Natural killer cell (primary cell): ENCODE measurements at places on chromosomes 4 and X. TPM values are rescaled to one million over a fixed set of nuclear protein-coding genes. Genes with fewer than 3 reads are reported as not detected.

DNA sequence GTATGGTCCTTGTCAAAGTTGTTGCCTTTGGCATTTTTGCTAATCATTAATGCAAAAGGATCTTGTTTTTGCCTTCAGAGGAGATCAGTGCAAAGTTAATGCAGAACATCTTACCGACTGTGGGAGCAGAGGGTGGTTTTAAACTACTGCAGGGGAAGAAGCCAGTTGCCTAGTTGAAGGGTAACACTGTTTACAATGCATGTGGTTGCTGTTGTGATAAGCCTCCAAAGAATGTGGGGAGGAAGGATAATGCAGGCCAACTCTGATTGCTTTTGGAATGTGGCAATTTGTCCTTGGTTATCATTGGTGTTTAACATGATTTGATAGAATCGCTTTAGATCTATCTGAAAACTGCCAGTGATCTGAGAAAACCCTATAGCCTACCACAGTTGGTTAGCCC is 204.3 kb upstream of the TLL1 start:
- DNase-seq: no peak

- no peak for DNase-seq
These were observed 53.0 kb upstream of the KDR start for GRCh38 chr4:55178226-55179005.

- DNase-seq: no peak
These were observed 76.7 kb downstream of the AASDH start for GRCh38 chr4:56310401-56311125.

- no peak for DNase-seq
These were observed 185.9 kb downstream of the CFAP299 start for GRCh38 chr4:80521438-80521837.

- DNase-seq: no peak
These were observed 11.8 kb upstream of the MAN2B2 start for GRCh38 chr4:6562931-6563901.

DNA sequence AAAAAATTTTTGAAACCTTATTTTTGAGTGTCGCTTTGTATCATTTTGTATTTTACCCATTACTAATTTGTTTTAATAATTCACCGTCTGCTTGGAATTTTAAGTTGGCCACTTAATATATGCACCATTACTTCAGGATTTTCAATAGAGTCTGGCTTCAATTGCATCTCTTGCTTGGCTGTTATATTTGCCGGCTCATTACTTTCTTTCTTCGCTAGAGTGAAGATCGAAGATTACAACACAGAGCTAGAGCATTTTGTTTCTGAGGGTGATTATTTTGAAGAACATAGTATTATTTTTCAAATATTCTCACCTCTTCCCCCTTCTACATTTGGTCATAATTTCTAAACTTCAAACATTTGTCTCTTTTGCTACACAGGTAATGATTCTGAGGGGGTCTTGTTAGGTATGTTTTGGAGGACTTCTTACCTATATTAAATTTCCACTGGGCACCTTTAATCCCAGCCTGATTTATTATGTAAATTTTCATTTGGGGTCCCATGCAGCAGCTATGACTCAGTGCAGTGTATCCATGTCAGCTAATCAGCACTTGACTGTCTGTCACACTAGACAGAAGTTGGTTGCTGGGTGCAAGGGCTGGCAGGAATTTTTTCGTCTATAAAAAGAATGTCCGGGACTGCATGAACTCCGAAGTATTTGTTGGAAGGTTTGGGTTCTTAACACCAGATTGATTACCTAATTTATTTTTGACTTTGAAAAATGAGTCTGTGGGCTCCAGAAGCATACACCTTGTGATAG is 18.6 kb downstream of the TBC1D1 start:
- no peak for DNase-seq

DNA sequence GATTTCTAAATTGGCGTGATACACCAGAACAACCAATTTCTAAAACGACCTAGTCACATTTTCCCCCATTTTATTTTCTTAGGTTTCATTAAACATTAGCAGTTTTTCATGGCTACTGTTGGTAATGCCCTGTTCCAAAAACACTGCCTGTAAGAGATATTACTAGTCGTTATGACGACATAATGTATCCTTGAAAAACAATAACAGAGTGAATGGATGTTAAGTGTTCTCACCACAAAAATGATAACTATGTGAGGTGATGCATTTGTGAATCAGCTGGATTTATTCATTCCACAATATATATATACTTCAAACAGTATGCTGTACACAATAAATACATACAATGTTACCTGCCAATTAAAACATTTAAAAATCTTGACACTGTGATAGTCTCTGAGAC is 1147.6 kb upstream of the PCDH10 start:
- DNase-seq: no peak

DNA sequence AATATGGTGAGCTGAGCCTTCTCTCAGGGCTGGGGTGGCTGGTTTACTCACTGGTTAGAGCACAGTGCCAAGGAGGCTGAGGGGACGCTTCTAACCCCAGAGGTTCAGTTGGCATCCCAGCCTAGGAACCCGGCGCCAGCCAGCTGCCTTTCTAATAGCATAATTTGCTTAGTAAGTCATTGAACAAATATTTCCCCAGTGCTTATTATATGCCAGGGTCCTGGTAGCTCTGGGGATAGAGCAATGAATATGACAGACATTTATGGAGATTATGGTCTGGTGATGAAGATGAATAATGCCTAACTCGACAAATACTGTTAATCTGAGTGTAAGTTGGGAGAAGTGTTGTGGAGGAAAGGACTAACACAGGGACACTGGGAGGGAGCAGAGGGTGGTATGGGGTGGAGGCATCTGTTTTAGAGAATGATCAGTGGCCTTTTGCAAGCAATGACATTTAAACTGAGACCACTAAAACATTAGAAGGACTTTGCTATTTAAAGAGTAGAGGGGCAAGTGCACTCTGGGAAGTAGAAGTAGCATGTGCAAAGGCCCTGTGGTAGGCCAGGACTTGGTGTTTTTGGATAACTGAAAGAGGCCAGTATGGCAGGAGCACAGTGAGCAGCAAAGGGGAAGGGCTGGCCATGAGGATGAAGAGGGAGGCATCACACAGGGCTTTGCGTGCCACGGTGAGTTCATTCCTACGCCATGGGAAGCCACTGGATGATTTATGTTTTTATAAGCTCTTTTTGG is 71.9 kb downstream of the ATG4A start:
- DNase-seq: no peak

DNA sequence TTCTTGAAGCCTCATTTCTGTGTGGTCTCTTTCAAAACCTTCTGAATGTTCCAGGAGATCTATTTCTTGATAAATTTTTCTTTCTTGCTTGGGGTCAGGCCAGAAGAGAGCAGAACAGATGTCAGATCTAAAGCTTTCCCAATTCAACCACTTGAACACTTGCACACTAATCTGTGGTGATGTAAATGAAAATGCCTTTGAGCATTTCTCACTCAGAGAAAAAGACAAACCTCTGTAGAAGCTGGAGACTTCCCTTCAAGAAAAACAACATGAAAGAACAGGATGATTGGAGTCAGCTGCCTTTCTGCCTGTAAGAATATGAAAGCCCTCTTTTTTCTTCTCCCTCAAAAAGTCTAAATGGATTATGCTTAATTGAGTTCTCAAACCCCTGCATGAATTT is 11.2 kb downstream of the IGFBP7 start:
- DNase-seq: no peak

- DNase-seq: no peak
These were observed 343.8 kb downstream of the GBA3 start for GRCh38 chr4:23036503-23036902.

DNA sequence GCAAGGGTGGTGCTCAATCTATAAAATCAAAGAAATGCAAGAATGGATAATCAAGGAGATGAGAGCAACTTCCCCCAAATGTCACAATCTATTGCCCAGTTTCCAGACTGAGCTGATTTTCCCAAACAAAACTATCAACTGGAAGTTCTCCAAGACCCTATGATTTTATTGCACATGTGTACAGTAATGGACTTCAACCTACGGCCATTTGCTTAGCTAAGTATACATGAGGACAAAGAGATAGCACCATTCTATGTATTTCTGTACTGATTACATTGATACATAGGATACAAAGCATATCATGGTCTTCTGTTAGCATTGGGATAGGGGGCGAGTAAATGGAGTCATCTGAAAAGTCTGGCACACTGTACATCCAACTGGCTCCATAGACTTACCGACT is 407.8 kb downstream of the GABRG1 start:
- DNase-seq: no peak

GRCh38 chrX:19889582-19890342 is 2.4 kb upstream of the SH3KBP1 start:
- DNase-seq: peak; percentile 73

DNA sequence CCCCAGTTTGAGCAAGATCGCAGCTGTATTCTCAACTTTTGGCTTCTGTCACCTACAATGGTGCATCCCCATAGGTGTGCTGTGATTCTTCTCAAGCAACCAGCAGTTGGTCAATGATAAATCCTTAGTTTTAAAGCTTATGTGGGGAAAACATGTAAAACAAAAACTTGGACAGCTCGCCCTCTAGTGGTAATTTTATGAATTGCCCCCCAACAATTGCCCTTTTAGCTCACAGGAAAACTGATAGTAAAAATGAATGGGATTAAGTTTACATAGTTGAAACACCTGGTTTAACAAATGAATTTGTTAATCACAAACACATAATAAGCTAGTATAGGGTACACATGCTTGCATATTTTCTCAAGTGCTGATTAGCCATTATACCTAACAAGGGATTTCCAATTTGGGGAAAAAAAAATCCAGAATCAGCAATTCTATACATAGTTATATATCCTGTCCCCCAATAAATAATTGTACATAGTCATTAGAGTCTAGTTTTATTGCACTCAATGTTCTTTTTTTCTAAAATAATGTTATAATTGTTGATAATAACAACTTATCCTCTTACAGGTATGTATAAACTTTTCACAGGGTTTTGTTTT is 30.1 kb downstream of the TEX13A start:
- DNase-seq: no peak

ADGRG2 gene
- not detected for total RNA-seq

CSAG1 gene
- total RNA-seq: not detected

- DNase-seq: no peak
These were observed 245.1 kb downstream of the SCFD2 start for GRCh38 chr4:53120778-53121177.

GRCh38 chrX:37367946-37368345 is 18.8 kb downstream of the PRRG1 start:
- no peak for DNase-seq

DNA sequence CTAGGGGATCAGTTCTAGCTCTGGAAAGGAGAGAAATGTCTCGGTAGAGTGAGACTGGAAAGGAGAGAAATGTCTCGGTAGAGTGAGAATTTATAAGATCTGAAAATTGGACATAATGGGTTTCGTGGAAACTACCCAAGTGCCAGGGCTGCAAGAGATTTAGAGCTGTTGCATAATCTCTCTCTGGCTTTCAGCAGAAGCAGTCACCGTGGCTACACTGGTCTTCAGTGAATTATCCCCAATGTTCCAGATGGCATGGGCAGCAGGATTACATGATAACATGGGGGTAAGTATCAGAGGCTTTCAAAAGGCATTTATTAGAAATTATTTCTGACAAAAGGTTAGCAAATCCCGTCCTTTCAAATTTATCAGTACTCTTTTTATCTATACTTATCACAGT is 435.5 kb downstream of the NKX6-1 start:
- no peak for DNase-seq

GRCh38 chrX:132791714-132792113 is 166.7 kb downstream of the HS6ST2 start:
- DNase-seq: no peak

DNA sequence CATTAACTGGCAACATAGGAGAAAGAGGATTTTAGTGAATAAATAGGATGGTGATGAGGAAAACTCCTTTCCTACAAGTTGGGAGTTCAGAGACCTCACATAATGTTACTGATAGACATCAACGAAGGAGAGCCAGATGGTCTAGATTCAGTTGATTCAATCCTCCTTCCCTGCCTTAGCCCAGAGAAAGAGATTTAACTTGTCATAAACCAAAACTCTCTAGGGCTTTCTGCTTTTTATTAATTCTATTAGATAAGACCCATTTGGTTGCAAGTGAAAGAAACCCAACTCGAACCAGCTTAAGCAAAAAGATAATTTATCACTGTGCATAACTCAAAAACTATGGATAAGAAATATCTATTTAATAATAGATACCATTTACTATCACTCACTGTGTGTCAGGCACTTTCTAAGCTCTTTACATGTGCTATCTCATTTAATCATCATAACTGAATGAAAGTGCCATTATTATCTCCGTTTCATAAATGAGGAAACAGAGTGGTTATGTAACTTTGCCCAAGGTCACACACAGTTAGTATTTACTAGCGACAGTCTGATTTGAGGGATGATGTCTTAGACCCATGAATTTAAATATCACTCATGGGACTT is 4.3 kb upstream of the UNC5C start:
- no peak for DNase-seq

MGARP gene
- total RNA-seq: 0.63 TPM

DNA sequence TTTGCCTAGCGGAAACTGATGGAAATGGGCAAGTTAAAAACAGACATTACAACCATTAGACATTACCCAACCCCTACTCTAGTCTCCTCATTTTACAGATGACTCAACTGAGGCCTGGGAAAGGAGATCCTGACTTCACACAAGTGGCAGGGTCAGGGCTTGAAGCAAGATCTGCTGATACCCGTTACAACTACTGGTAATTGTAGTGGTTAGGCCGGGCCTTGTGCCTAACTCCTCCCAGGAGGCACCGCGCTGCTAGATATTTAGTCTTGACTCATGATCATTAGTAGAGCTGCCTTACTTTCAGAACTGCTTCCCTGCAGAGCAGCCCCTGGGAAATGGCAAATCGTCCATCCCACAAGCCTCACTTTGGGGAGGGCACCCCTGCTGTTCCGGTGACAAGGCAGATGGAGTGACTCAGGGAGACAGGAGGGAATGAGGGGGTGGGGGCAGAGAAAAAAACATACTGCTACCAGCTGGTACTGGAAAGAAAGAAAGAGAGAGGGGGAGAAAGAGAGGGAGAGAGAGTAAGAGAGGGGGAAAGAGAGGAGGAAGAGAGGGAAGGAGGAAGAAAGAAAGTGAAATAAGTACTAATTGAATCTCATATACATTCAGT is 12.2 kb downstream of the ARHGEF6 start:
- DNase-seq: no peak

- no peak for DNase-seq
These were observed 68.6 kb upstream of the SORBS2 start for GRCh38 chr4:185880571-185880970.

FUNDC1 gene
- 10.6 TPM for total RNA-seq

- DNase-seq: no peak
These were observed 3.7 kb downstream of the NKX3-2 start for GRCh38 chr4:13540446-13541175.

DNA sequence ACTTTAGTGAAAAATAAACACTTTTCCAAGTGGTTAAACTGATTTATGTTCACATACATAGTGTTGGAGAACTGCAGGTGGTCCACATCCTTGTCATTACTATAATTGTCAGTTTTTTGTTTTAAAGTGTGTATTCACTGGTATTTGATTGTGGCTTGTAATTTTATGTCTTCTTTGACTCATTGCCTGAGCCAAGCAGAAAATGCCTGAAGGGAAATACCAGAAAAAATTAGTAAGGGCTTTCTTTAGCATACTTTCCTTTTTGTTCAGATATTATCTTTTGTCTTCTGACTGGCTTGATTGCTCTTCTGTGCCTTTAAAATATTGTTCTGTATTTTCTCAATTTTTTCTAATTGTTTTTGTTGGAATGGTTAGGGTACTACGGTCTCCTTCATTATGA is 981.3 kb downstream of the C4orf33 start:
- DNase-seq: no peak
